AG10803 (cell line): ENCODE measurements at places on chromosomes 16 and 17.

DNA sequence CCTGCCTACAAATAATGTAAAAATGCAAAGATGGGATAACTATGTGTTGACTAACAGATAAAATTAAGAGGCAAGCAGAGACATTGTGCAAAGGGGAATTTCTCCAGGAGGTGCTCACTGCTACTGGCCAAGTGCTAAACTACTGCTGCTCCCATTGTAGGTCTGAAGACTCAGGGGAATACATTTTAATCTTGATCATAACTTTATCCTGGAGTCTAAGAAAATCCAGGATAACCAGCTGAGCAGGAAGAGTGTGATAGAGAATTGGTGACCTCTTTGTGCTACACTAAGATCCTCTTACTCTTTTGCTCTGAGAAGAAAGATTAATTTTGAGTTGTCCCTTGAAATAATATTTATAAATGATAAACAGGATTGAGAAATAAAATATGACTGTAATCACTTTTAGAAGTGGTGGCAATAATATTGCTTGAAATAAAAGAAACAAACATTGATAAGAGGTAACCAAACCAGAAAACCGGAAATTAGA, 5.9 kb downstream of the RNF43 start:
- DNase-seq, result no peak

DNA sequence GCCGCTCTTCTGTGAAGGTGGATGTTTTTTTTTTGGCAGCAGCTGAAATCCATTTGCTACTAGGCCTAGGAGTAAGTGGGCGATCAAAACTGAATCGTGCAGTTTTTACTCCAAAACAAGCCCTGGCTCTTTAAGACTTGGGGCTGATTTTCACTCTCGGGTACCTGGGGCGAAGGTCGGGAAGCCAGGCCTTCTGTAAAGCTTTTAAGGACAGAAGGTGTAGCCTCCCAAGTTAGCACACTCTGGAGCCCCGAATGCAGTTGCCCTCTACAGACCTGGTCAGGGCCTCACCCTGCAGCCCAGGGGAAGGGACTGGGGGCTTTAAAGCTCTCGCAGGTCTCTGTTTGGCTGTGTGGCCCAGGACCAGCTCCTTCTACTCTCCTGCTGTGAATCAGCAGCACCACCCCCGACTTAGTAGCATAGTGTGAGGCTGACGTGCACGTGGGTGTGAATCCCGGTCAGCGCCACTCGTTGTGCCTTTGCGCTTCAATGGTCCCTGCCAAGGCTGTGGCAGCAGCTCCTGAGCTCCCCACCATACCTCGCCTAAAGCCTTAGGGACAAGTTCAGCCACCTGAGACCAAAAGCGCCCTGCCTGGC, 49.9 kb downstream of the TMEM235 start:
- DNase-seq, result no peak

- DNase-seq, result peak; percentile 4
These were observed 88.8 kb downstream of the LITAF start for GRCh38 chr16:11497851-11498289.

GRCh38 chr17:37787055-37787757, 42.3 kb upstream of the HNF1B start:
- DNase-seq, result peak; percentile 36

GRCh38 chr17:17186551-17187505, 19.3 kb downstream of the PLD6 start:
- peak; percentile 41 for DNase-seq

DNA sequence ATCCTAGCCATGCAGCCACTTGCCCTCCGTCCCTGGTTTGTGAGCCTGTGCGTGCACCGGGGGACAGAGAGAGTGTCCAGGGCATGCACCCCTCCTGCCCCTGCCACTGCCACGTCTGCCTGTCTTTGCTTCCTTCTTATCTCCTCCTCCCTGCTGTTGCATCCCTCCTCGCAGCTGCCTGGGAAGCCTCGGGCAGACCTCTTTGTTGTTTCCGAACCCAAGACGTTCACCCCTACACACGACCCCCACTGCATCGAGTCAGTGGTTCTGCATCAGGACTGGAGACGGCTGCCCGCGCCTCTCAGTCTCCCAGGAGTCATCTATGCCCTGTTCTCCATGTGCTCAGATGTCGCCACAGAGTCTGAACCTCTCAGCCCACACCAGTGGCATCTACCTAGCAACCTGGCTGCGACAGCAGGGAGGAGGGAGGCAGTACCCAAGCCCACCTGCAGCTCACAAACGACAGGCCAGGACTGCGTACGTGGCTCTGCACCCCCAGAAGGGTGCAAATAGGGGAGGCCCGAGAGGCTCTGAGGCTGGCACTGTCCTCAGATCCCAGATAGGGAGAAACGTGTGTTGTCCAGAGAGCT, 5.2 kb downstream of the TIMP2 start:
- DNase-seq, result no peak

GRCh38 chr17:20085283-20085845, 76.2 kb downstream of the SPECC1 start:
- DNase-seq, result peak; percentile 77

DNA sequence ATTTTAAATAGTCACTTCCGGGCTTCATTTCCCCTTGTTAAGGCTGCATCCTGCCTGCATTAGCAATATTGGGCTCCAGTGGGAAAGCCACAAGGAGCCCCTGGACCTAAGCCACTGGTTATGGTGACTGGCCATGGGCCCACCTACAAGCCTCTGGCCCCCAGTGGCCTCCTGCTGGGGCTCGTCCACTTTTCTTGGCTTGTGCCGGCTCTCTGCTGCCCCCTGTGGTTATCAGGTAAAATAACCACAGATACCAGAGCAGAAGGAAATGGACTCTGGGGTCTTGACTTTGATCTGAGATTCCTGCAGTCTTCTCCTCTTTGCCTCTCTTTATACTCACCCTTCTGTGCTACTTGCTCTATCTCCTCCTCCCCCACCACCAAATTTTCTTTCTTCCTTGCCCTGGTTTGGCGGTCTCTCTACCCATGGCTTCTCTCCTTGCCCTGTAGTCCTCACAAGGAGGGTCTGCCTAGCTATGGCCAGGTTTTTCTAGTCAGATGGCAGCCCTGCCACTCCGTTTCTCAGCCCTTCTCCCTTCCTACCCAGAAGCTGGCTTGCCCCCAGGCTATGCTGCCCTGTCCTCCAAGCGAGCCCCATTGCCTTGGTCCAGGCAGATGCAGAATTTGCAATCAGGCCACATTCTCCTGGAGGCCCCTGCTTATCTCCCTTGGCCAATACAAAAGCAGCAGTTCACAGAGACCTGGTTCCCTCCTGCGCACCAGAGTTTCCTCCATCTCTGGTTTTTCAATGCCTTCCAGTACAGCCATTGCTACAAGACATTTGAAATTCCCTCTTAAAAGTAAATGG, 82.9 kb upstream of the RCVRN start:
- DNase-seq, result no peak

DNA sequence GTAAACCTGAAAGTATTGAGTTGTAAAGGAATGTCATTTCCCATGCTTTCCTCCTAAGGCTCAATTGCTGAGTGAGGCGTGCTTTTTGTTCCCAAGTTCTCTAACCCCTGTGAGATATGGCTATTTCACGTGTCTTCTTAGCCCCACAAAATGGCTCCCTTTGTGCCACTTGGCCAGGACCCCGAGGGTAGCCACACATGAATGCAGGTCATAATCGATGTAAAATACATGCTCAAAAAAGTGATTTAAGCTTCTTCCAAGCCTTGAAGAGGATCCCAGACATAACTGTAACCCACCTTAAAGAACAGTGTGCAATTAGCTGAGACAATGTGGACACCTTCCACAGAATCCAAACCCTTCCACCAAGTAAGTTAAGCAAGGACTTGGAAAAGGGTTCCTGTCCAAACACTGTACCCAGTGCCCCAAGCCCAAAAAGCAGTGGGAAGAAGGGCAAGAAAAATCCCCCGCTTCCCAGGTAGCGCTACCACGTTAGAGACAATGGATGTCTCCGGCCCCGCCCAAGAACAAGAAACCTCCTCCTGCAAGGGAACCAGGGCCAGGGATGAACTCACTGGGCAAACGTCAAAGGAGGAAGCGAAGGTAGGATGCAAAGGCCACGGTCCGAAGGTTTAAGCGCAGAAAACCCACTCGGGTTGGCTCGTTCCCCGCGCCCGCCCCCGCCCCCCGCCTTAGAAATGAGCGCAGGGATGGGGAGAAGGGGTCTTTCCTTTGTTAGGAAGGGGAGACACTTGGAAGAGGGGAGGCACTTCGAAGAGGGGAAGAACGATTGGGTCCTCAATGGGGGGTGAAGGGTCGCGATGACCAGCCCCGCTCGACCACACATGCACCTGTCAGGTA, 1.2 kb downstream of the JPT1 start:
- no peak for DNase-seq

GRCh38 chr17:20721171-20721570, 141.6 kb downstream of the CDRT15L2 start:
- DNase-seq, result peak; percentile 10

DNA sequence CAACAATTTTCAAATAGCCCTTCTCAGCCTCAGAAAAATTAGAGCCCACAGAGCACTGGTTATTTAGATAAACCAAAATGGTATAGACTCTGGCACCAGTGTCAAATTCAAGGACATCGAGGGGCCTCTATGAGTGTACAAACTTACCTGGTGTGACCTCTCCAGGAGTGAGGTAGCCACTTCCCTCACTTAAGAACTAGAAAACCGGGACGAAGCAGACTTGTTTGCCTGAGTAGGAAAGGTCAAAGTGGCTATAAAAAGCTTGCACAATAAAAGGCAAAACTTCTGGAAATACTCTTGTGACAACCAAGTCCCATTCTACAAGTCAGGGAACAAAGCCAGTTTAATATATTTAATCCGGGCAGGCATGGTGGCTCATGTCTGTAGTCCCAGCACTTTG, 39.2 kb upstream of the PRSS54 start:
- no peak for DNase-seq

DNA sequence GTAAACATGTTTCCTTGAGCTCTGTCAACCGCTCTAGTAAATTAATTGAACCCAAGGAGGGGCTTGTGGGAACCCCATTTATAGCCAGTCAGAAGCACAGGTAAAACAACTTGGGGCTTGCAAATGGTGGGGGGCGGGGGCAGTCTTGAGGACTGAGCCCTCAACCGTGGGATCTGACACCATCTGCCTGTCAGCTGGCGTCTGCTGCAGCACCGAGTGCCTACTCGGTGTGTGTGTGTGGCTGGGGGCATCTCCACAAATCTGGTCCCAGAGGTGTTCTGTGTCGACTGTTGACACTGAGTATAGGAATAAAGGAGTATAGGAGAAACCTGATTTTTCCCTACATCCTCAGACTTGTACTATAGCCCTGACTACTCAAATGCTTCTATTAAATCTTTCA, 20.6 kb downstream of the CREBBP start:
- DNase-seq, result no peak

GRCh38 chr16:55585631-55586030, 19.1 kb downstream of the CAPNS2 start:
- no peak for DNase-seq

- no peak for DNase-seq
These were observed 114.0 kb downstream of the PRKCB start for GRCh38 chr16:23949630-23950290.

GRCh38 chr16:88387180-88387765, 4.5 kb downstream of the ZNF469 start:
- peak; percentile 57 for DNase-seq

- peak; percentile 6 for DNase-seq
These were observed 13.3 kb downstream of the TBKBP1 start for GRCh38 chr17:47707056-47707804.

GRCh38 chr16:83116274-83116892, 489.6 kb downstream of the CDH13 start:
- DNase-seq, result peak; percentile 70

DNA sequence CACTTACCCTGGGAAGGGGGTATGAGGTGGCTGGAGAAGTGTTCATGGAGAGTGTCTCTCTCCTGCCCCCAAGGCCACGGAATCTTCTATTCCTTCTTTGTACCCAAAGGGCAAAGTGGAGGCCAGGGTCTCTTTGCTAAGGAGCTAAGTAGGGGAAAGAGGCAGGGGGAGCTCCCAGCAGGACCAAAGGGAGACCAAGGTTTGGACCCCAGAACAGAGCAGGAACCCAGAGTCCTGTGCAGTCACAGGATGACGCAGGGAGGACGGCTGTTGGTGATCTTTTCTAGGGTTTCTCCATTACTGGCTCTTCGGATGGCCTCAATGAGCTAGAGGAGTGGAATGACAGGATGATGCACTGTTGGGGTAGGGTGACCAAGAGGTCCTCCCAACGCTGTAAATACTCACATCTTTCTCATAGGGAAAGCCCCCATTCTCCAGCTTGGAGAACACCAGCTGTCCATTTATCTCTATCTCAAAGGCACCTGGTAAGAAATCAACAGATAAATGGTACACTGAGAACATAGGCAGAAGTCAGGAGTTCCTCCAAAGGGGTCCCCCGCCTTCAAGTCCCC, 966 bp downstream of the MIEN1 start:
- DNase-seq, result no peak

GRCh38 chr16:27597361-27597760, 47.4 kb downstream of the KATNIP start:
- no peak for DNase-seq

DNA sequence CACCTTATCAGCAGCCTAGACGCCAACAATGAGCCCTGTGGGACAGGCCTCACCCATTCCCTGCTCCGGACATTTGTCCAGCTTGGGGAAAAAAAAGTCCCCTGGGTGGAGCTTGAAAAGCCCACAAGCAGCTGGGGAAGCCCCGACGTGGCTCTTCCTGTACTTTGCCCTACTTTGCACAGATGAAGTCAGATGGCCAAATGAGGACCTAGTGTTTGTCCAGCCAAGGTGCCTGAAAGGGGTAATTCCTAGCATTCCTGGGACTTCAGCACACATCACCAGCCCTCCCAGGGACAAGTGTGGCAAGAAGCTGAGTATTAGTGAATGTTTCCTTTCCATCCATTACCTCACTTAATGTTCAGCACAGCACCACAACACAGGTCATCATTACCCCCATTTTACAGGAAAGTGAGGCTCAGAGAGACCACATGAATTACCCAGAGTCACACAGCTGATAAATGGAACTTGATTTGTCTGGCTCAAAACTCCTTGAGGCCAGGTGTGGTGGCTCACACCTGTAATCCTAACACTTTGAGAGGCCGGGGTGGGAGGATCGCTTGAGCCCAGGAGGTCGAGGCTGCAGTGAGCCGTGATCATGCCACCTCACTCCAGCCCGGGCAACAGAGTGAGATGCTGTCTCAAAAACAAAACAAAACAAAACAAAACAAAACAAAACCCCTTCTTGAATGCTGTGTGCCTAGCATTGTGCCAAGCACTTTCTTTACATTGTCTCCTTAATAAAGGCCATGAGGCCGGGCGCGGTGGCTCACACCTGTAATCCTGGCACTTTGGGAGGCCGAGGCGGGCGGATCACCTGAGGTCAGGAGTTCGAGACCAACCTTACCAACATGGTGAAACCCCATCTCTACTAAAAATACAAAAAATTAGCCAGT, 19.9 kb upstream of the PLLP start:
- DNase-seq, result peak; percentile 71
